ENCODE measurements at places on chromosomes 16 and 17.

DNA sequence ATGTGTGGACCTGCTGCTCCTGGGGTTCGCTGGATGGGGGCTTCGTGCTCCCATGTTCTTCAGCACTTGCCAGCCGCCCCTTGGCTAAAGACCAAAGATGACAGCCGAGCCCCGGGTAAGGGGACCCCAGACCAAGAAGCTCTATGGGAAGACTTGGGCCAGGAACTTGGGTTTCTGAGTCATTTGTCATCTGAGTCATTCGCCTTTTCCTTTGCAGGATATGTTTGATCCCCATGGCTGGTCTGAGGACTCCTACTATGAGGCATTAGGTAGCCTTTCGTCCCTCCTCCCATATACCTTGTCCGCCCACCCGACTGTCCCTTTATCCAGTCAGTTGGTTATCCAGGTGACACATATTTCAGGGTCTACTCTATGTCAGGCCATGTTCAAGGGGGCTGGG is 17.7 kb upstream of the ITGB4 start:
- no peak for DNase-seq

- no peak for DNase-seq
These were observed 170.3 kb downstream of the SLC39A11 start for GRCh38 chr17:72922219-72922618.

DNA sequence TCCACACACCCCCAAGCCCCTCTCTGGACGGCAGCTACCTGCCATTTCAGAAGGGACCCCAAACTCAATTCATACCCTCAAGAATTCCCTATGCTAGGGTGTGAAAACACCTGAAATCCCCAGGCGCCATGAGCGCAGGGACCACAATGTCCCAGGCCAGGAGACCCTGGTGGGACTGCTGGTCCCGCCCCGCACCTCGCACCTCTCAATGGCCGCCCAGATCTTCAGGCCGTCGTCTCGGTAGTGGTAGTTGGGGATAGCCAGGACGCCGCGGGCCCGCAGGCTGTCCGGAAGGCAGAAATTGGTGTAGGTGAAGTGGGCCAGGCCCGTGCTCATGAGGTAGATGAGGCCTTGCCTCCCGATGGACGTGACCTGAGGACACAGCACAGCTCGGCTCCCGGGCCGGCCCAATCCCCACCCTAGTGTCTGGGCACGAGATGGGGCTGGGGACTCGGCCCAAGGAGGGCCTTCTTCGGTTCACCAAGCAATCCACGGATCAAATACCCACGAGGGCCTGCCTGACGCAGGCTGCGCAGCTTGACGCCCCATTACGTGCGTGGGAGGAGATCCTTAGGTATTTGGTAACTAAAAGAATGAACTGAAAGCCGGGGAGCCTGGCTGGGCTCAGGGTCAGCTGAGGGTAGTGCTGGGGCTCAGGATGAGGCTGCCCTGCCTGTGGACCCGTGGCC is 9.2 kb downstream of the ALOXE3 start:
- no peak for DNase-seq

DNA sequence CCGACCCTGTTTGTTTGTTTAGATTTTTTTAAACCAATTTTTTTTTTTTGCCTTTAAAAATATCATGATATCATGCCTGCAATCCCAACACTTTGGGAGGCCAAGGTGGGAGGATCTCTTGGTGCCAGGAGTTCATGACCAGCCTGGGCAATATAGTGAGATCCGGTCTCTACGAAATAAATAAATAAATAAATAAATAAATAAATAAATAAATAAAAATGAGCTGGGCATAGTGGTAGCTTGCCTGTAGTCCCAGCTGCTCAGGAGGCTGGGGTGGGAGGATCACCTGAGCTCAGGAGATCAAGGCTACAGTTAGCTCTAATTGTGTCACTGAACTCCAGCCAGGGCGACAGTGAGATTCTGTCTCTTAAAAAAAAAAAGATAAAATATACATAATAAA is 8.1 kb upstream of the IGF2BP1 start:
- DNase-seq = no peak

DNA sequence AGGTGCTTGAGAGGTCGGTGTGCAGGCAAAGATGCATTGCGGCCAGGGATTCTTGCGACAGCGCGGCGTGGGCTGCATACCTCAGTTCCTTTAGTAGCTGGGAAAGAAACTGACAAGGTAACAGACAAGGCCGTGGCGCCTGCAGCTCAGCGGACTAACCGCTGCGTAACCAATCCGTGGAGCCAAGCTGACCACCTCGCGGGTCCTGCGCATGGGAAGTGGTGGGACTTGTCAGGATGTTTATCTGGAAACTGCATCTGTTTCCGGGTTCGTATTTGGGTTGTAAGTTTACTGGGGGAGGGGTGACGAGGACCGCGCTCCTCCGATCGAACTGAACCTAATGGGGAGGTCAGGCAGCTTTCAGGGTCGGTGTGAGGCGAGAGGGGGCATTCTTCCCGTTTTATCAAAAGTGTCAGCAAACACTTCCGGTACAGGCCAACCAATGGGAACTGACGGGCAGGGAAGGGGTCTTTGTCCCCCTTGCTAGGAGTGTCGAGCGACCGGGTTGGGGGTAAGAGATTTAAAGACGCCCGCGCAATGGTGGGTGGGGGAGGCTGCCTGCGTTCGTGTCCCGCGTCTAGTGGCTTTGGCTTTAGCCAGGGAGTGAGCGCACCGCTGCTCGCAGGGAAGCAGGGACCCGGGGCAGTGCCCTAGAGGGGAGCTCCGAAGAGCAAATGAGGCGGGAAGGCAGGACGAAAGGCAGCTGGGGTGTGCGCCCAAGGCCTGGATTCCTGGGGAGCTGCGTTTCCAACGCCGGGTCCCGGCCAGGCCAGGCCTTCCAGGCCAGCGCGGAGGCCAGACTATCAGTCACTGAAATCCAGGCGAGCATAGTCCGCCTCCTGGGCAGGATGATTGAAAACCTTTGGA is 7.0 kb downstream of the IRX6 start:
- no peak for DNase-seq

GRCh38 chr16:65833171-65833871 is 533.2 kb upstream of the CDH5 start:
- no peak for DNase-seq

DNA sequence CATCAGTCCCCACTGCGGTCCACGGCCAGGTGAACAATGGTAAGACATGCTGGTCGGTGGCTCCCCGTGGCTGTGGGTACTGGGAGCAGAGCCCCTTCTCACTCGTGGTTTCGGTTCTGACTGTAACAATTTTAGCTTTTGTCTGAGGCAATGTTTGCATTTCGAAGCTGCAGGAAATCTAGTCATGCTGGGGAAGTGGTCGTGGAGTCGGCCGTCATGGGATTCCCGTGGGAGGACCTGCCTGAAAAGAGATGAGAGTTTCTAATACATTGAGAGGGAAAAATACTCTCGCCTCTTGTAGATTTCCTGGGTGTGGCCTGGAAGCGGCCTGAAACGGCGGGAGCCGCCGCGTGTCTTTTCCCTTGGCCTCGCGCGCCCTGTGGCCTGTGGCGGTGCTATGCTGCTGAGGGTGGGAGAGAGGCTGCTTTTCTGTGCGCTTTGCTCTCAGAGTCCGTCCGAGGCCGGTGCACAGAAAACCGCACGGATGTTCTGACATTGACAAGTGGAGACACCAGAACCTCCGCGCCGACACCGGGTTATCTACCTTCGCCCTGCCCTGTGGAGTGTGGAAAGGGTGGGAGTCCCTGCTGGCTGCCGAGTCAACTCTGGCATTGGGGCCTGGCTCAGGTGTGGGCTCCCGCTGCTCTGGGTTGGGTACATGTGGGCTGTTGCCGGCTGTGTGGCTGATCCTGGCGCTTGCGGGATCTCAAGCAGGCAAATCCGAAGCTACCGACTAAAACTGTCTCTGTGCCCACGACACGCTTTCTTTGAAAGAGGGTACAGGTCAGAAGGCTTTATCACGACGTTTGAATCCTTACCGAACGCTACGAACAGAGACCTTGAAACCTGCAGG is 60.8 kb downstream of the WDR45B start:
- DNase-seq = no peak

GRCh38 chr17:77548967-77549366 is 408.2 kb downstream of the SEC14L1 start:
- DNase-seq = no peak
